ENCODE measurements at places on chromosomes 5 and 9.
A peak's percentile ranks its signal among the peaks of the same experiment; 100 is the strongest.

- peak; percentile 81 for DNase-seq
These were observed 88.8 kb downstream of the TLE4 start for GRCh38 chr9:79660615-79661014.

DNA sequence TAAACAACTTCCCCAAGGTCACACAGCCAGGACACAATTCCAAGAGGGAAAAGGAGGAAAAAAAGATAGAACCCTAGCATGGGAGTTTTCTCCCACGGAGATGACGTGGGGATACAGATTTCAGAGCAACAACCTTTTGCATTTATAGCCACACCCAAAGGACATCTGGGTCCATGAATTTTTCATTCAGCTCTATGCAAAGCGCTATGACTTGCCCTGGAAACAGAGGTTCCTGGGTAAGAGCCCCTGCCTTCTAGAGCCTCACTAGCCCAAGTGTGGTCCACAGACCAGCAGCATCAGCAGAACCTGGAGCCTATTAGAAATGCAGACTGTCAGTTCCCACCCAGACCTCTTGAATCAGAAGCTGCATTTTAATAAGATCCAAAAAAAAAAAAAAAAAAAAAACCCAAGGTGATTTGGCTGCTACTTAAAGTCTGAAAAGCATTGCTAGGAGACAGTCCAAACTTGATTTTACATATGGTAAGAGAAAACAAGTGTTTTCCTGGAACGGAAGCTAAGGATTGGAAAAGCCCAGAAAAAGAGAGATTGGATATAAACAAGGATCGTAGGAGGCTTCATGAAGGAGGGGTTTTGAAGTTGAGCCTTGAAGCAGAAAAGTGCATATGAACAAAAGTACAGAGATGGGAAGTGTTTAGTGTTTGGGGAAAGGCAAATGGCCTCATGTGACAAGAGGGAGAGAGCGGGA lies 17.6 kb upstream of the ADAM19 start:
- no peak for DNase-seq

DNA sequence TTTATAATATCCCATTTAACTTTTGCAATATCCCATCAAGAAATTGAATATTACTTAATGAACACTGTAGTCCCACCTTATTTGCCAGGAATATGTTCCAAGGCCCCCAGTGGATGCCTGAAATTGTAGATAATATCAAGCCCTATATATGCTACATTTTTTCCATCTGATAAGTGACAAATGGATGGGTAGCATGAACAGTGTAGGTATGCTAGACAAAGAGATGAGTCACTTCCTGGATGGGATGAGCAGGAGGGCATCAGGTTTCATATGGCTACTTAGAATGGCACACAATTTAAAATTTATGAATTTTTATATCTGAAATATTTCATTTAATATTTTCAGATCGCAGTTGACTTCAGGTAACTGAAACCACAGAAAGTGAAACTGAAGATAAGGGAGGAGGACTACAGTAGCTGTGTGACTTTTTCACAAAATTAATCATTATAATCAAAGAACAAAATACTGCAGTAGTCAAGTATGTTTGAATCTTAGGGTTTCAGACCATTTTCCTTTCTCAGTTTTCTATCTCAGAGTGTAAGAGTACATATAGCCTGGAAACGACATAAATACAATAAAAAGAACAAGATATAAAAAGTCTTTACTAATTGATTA lies 636.4 kb upstream of the ARRDC3 start:
- no peak for DNase-seq

DNA sequence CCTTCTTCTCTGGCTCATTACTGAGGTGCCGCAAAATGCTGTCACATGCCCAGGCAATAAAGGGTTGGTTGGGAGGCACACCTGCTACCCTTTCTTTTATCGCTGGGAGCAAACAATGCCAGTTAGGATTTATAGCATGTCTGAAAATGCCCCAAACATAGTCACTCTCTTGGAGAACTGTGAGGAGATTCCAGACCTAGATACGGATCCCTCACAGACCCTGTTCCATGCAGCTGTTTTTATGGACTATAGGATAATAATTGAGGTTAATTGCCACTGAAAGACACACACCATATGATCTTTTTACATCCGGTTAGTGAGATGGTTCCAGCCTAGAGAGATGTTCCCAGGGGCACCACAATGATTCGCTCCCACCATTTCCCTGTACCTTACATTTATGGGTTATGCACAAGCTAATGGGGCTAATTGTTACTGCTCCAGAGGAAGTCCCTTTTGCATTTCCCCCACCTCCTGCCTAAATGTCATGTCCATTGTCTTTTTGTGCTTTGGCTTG lies 318.1 kb downstream of the PIK3R1 start:
- peak; percentile 77 for DNase-seq

DNA sequence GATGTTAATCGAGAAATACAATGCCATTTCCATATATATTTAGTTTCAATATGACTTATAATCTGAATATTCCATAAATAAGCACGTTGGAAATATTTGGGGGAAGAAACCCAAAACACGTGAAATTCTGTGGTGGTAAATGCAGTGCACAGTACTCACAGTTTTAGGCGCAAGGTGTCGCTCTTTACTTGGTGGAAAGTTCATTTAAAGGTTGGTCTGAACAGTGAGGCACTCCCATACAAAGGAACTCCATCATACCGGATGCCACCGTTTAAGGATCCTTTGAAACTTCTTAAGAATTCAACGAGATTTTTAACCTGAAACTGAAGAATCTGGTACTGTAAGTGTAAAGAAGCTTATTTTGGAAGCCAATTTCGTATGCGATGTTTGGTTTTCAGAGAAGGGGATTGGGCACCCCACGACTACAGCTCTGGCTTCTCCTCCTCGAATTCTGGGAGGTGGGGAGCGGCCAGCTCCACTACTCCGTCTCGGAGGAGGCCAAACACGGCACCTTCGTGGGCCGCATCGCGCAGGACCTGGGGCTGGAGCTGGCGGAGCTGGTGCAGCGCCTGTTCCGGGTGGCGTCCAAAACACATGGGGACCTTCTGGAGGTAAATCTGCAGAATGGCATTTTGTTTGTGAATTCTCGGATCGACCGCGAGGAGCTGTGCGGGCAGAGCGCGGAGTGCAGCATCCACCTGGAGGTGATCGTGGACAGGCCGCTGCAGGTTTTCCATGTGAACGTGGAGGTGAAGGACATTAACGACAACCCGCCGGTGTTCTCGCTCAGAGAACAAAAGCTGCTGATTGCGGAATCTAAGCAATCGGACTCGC lies at the start of gene PCDHA11:
PCDHA11 (plus strand) TSS at position 237 of the 834 bp plus-strand sequence; CDS start at position 384, 147 bp downstream.
- DNase-seq, result no peak

GRCh38 chr9:71179183-71179582 lies 57.8 kb upstream of the TRPM3 start:
- DNase-seq, result no peak

DNA sequence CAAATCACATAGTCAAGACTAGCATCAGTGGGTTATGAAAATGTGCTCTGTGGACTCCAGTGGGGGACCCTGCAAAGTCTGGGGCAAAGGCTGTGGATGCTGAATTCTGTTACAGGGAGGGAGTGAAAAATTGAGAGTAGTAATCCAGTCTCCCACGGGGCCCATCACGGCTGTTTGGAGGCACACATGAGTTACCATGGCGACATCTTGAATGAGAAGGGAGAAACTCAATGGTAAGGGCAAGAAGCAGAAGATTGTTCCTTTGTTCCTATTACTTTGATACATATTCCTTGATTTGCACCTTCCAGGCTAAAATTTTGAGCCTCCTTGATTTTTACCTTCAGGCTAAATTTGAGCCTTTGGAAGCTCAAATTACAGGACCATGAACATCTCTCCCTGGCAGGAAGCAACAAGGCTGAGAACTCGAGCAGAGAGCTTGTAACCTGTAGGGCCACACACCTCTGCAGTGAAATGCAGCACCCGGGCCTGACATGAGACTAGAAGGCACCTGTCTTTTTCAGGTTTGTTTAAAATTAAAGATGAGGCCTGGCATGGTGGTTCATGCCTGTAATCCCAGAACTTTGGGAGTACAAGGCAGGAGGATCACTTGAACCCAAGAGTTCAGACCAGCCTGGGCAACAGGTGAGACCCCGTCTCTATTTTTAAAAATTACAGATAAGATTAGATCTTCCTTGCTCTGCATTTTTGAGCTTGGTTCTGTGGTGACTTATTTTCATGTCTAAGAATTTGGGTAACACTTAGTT lies 31.0 kb upstream of the ZFR start:
- DNase-seq, result no peak

All from NCI-H2081 treated with DMSO at 0.1 percent for 48 hours (cell line).